ENCODE measurements at places on chromosomes 1 and 21.
A peak's percentile ranks its signal among the peaks of the same experiment; 100 is the strongest.

GRCh38 chr1:221488550-221488949 is 253.3 kb downstream of the DUSP10 start:
- no peak for DNase-seq

GRCh38 chr1:117571496-117571895 is 34.4 kb upstream of the TENT5C start:
- no peak for DNase-seq

DNA sequence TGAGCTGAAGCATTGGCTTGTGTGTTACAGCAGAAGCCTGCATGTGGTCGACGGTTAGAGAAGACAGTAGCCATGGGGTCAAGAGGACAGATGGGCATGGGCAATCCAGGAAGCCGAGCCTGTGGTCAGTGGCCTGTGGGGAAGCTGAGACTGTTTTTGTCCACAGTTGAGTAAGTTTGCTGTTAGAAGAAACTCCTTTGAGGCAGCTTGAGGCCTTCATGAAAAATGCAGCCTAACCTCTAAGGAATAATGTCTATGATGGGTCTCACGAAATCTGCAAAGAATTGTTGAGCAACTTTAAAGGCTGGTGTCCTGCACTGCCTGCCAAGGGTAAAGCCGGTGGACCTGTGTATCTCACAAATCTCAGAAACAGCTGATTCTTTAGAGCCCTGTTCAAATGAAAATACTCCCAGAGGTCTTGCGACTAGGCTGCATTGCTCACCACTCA is 322.4 kb downstream of the SETD4 start:
- no peak for DNase-seq

- DNase-seq = no peak
These were observed 596 bp downstream of the TOR3A start for GRCh38 chr1:179082333-179082998.

DNA sequence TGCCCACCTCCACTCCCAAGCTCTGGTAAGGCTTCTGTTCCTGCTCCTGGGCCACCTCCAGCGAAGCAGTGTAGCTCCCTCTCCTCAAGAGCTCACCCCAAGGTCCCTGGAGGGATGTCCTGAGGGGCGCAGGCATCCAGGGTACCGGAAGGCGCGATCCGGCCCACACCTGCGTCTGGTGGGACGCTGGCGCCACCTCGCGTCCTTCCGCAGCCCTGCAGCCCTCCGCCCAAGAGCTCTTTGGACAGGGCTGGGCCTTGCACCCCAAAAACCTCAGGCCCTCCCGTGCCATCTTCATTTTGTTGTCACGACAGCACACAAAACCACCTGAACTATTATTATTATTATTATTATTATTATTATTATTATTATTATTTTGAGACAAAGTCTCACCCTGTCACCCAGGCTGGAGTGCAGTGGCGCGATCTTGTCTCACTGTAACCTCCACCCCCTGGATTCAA is 49.2 kb upstream of the PAX7 start:
- DNase-seq = no peak

GRCh38 chr21:45126204-45126626 is 51.8 kb downstream of the ADARB1 start:
- DNase-seq = no peak

DNA sequence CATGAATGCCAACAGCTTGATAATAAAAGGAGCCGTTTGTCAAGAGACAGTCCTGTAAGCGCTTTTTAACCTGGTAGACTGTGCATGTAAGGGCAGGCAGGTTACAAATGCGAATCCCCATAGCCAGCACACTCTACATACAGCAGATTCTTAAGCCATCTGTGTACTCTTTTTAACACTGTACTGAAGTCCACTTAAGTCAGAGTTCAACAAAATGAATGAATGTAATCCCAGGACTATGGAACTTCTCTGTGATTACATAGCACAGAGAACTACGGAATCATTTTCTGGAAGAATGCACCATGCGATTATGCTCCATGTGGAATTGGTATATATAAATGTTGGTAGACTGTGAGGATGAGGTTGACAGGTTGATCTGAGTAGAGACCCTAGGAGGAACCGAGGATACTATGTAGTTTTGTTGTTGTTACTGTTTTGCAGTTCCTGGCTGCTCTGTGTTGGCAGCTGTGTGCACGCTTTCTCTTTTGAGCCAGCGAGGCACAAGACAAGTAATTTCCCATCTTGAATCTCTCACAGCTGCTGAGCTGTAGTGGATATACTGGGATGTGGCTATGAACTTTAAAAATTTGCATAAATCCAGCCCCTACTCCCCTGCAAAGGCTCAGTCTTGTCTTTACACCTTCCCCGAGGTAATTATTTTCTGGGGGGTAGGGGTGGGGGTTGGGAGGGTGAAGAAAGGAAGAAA is 21.9 kb downstream of the LRRC8D start:
- DNase-seq = no peak

GRCh38 chr1:224780736-224781135 is 148.7 kb upstream of the DNAH14 start:
- DNase-seq = peak; percentile 58

DNA sequence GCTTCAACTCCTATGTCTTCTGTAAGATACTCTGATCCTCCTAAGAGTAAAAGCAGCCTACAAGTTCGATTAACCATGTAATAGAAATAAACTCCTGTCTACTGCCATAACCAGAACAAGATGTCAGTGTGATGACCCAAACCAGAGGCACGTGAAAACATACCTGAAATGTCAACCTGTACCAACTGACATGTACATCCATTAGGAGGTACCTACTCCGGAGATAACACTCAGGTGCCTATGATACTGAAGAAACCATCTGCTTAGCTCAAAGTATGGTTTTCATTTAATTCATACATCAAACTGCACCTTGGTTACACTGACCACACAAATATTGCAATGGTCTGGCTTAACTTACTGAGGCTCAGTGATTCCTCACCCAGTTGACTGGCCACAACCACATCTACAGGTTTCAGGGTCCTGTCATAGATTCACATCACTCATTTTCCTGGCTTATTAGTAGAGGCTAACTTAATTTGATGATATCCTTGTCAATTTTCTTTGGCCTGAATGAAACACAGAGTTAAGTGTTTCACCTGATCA is 4.4 kb downstream of the ITPKB start:
- DNase-seq = no peak

GRCh38 chr1:94792473-94793295 is 27.5 kb upstream of the SLC44A3 start:
- DNase-seq = no peak

GRCh38 chr1:29387210-29387609 is 150.9 kb downstream of the PTPRU start:
- DNase-seq = no peak

DNA sequence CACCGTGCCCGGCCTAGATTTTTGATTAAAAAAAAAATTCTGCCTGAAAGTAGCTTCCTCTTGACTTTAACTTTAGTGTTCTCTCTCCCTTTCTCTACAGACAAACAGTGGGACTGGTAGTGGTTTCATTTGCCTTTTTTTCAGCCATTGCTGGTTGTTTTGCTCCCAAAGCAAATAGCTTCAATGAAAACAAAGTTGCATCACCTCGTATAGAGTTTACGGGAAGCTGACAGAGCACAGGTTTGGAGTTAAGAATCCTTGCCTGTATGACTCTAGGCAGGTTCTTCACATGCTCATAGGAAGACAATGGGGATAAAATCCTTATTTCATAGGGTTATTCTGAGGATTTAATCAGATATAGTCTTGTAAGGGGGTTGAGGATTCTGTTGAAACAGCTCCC is 21.6 kb downstream of the AADACL4 start:
- no peak for DNase-seq

DNA sequence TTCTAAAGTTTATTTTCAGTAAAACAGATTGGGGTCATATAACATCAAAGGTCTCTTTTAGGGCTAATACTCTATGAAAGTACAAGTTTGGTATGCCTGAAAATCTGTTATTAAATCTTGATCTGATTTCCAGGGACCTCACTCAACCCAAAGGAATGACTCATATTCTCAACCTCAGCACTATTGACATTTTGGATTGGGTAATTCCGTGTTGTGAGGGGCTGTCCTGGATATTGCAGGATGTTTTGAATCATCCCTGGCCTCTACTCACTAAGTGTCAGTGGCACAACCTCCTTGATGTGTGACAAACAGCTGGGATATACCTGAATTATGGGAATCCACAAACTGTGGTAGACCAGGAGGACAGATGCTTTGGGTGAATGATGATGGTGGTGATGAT is 51.5 kb upstream of the CYP2J2 start:
- no peak for DNase-seq

DNA sequence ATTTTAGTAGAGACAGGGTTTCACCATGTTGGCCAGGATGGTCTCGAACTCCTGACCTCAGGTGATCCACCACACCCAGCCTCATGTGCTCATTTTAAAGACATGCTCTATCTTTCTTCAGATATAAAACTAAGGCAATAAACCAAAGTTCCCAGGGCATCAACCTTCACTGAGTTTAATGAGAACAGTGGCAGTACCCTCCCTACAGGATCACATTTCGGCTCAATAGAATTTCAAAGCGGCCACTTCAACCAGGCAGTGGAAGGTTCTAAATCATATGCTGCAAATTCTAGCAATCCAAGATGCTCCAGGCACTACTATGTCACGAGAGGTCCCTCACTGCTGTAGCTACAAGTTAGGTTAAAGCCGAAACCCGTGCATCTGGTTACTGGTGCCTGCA is 45.5 kb downstream of the PARP1 start:
- DNase-seq = no peak

DNA sequence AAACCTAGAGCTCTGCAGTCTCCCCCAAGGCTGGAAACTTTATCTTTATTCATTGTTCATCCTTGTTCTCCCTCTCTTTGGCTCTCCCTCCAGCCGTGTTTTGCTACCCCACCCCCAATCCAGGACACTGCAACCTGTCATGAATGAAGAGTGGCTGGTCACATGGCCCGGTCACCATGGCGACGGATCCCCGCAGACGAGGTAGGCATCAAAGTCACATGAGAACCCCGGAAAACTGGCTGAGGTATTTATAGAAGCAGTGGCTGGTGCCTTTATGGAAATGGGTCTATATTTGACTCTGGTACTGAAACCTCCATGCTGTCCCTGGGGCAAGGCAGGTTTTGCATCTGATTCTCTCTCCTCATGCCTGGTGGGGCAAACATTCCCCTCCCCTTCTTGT is 13.4 kb upstream of the SLC6A17 start:
- DNase-seq = peak; percentile 63

- DNase-seq = no peak
These were observed 35.4 kb downstream of the MIA3 start for GRCh38 chr1:222653178-222653827.
